NCI-H1694 (cell line): ENCODE measurements at places on chromosomes 3 and 15.

DNA sequence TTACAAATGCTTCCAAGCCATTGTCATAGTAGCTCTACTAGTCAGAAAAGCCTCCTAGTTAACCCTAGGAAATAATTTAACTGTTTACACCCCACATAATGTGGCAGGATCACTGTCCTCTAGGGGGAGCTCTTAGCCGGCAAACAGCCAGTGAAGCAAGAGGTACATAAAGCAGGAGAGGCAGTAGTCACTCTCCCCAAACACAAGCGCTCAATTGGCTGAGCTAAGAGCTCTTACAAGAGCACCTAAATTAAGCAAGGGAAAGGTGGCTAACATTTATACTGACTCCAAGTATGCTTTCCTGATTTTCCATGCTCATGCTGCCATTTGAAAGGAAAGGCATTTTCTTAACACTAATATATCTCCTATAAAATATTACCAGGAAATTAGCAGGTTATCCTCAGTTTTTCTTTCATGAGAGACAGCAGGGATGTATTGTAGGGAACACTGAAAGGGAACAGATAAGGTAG lies 37.6 kb downstream of the NCEH1 start:
- peak; percentile 76 for DNase-seq

- DNase-seq: peak; percentile 74
Measured at GRCh38 chr15:56496635-56497034, 31.7 kb upstream of the MNS1 start.

DNA sequence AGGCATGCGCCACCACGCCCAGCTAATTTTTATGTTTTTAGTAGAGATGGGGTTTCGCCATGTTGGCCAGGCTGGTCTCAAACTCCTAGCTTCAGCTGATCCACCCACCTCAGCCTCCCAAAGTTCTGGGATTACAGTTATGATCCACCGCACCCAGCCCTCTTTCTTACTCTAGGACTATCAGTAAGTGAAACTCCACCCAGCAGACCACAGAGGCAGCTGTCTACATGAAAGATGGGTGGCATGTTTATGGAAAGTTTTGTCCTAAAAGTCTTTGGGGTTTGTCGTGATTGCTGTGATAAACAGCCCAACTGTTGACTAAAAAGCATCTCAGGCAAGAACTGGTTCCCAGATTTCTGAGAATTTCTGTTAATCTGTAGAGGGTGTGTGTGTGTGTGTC lies 10.9 kb downstream of the ARL6IP5 start:
- DNase-seq: no peak

GRCh38 chr15:63200464-63201249 lies 11.3 kb downstream of the RAB8B start:
- peak; percentile 35 for DNase-seq

DNA sequence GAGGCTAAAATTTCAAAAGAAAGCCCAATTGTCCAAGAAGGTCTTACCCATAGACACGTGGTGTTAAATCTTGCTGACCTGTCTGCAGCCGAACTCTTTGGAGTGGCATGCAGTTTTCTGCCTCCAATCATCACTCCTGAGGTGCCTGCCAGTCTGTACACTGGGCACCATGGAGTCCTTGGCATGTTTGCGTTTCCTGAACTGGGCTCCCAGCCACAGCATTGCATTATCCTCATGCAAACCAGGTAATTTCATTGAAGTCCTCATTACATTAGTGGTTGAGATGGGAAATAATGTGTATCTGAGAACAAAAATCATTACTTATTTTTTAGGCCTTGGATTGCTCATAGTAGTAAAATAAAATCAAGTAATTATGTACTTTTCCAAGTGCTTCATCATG lies 152.3 kb downstream of the AKAP13 start:
- DNase-seq: no peak

GRCh38 chr15:79168922-79169456 lies 78.4 kb upstream of the RASGRF1 start:
- peak; percentile 46 for DNase-seq
